Activated CD4-positive, alpha-beta T cell treated with anti-CD3 and anti-CD28 coated beads for 24 hours (primary cell): ENCODE measurements at places on chromosomes 2 and 18.

DNA sequence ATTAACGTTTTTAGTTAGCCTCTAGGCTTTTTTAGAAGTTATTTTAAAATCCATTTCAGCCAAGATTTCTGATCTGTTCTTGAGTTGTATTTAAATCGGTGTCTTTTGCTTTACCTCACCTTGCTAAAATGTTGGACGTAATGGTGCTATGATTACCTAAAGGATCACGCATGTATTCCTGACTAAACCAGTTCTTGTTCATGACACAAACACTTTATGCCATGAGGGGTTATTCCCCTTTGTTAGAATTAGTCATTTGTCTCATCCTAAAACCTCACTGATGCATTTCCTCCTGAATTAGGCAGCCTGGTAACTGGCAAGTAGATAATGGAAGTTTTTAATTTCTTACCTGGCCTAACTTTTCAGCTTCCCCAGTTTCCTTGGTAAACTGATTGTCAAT, 185.4 kb upstream of the TANK start:
- DNase-seq: no peak

DNA sequence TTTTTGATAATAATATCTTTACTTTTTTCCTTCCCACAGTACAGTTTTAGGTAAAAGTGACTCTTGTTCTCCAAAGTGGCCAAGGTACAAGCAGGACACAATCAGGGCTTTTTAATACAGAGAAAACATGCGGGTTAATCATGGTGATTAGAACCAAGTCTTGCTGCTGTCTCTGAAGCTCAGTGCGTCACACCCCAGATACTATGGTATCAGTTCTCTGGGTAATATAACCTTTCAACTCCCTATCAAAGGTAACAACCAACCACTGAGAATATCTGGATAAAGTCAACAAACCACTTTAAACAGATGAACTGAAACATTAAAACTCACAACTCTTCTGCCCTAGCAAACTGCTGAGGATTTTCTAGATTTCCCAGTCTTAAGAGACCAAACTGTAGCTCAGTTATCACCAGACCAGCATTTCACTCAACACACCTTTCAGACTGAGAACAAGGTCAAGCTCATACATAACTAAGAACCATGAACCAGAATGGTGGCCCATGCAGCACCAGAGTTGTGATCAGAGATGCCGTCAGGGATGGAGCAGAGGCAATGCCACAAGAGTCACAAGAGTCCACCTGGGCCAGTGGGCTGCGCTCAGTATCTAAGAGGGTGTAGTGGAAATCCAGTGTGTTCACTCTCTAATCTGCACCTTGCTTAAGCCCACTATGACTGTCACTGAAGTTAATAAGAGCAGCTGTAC, 103.0 kb downstream of the UXS1 start:
- DNase-seq: no peak

DNA sequence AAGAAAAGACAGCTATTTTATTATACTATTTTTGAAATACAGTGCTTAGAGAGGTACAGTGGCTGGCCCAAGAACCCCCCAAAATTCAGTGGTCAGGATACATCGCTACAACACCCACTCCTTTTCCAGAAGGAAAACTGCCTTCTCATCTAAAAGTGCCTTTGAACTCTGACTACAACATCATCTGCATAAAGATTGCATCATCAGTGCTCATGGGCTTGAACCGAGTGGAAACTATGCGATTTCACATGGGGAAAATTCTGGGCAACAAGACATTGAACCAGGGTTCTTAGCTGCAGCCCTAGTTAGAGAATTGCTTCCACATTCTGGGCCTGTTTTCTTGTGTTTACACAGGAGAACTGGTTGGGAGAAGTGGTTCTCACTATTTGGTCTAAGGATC, 294.6 kb upstream of the SLC14A2 start:
- no peak for DNase-seq

- DNase-seq: no peak
Observed at GRCh38 chr2:126932529-126932928, 33.8 kb downstream of the TEX51 start.

DNA sequence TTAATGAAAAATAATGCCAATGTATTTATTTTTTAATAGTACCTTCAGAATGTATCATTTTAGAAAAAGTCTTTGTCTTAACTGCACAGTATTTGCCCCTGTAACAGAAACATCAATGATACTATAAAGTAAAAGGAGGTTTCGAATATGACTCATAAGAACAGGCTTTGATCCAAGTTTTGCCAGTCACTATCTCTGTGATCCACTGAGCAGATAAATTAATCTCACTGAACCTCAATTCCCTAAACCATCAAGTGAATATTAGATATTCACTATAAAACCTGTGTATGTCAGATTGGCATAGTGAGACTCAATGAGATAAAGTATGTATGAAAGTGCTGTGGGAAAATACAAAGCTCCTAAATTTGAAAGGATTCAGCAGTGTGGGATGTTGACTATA, 292.1 kb downstream of the EXOC6B start:
- DNase-seq: no peak

DNA sequence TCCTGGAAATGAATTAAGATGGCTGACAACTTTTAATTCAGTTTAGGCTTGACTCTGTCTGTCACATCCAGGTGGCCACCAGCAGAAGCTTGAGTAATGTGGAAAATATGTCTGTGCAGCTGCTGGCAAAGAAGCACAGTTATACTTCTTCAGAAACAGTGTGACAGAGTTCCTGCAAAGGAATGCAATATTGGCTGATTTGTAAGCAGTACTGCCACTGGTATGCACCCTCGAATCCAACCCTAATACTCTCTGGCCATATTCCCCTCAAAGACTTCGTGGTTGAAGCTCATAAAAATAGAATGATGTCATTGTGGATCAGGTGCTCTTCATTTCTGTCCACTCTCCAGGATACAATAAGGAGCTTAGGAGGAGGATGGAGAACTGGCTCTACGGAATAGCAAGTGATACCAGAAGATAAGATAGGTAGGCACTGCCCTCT, 86.2 kb downstream of the METTL8 start:
- no peak for DNase-seq

DNA sequence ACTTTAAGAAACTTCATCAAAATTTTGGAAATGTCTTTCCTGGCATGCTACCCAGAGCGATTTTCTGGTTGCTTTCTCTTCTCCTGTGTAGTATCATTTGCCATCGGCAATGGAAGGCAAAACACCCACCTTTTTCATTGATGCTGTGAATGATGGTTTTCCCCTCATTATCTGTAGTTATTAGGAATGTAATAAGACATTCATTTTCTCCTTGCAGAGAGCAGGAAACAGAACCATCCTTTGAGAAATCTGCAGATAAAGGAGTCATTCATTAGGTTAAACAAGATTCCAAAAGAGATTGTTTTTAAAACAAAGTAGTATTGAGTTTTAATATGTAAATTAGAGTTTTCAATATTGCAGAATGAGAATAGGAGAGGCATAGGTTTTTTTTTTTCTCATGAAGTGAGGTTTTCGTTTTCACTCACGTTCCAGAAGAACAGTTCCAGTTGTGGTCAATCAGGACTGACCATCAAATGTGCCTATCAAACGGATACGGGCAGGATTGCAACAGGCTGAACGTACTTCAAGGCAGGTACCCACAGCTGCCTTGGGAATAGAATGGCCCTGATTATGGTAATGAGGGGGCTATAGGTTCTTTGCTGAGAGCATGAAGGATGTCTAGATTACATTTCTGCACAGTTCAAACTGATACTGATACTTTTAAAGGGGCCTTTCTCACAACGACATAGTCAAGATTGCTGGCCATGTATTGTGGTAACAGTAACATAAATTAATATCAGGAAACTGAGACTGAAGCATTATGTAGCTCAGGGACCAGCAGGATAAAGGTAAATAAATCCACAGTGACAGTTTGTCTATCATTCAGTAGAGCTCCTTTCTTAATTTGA, 49.8 kb upstream of the PLA2R1 start:
- DNase-seq: no peak

- no peak for DNase-seq
Observed at GRCh38 chr2:233297076-233297475, 10.5 kb upstream of the SAG start.

- no peak for DNase-seq
Observed at GRCh38 chr2:19890104-19890503, 11.7 kb downstream of the TTC32 start.

DNA sequence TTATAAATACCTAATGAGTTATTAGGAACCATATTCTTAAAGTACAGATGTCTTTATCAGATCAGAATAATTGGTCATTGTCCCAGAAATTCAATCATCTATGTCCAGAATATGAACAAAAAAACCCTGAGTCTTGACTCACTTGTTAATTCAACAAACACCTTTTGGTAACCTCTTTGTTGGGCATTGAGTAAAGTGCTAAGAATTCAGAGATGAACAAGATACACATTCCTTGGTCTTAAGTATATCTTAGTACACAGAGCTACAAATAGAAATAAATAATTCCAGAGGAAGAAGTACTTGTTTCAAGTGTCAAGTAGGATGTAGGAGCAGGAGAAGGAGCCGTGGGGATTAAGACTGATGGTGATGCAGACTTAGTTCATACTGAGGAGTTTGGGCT, 798.1 kb downstream of the CPS1 start:
- DNase-seq: no peak

DNA sequence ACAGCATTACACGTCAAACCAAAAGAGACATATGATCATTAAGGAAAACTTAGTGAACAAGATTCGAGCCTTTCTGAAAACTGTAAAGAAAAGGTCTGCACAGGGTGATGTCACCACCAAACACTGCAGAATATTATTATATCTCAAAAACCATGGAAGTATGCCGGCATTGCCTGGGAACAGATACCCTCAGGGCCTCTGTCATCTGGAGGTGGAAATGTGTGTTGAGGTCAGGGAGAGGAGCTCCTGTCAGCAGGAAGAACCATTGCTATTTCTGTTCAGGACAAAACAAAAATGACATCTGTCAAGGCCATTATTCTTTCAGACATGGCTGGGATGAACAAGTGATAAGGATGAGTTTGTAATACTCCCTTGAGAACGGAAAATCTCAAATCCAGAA, 365.9 kb upstream of the TRIB2 start:
- DNase-seq: no peak

DNA sequence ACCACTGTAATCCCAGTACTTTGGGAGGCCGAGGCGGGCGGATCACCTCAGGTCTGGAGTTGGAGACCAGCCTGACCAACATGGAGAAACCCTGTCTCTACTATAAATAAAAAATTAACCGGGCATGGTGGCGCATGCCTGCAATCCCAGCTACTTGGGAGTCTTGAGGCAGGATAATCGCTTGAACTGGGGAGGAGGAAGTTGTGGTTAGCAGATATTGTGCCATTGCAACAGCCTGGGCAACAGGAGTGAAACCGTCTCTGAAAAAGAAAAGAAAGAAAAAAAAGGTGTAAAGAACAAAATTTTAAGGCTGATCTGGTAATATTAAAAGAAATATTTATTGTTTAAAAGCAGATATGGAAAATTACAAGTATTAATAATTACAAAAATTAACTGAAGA, 29.7 kb downstream of the ZNF804A start:
- DNase-seq: no peak

- DNase-seq: no peak
Observed at GRCh38 chr2:231361701-231362554, 33.6 kb upstream of the B3GNT7 start.

GRCh38 chr2:205800773-205801172, 118.5 kb downstream of the NRP2 start:
- DNase-seq: no peak

DNA sequence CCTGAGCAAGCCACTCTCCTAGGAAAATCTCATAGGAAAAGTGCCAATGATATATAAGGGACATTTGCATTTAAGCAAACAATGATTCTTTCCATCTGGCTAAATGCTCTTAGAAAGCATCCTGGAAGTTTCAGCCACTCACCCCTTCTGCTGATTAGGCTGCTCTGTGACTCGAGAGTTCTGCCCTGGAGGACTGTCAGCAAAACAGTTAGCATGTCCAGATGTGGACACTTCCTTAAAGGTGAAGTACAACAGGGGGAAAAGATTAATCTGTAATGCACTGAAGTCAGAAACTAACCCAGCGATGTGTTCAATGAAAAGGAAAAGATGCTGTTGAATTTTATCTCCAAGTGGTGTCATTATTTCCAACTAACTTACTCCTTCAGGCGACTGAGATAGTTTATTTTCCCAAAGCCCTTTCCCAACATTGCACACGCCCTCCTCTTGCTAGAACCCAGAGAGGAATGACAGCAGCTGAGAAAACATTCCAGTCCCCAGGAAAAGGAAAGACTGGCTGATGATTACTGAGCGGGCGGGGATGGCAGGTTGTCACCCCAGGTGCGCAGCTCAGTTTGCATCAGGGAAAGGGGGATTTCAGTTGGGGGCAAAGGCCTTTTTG, 214.0 kb downstream of the SS18 start:
- no peak for DNase-seq

DNA sequence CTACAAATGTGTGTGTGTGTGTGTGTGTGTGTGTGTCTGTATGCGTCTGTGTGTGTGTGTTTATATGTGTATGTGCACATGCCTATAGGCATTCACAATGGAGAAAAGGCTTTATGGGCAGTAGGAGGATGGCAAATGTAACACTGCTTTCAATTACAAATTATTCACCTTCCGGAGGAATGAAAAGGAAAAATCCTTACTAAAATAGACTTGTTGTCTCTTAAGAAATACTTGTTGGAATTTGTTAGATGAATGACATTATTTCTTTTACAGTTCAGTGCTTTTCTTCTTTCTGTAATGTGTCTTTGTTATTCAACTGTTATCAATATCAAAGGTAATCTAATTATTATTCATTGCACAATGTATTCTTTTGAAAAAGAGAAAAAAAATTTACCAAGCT, 874.3 kb downstream of the ERBB4 start:
- DNase-seq: no peak

DNA sequence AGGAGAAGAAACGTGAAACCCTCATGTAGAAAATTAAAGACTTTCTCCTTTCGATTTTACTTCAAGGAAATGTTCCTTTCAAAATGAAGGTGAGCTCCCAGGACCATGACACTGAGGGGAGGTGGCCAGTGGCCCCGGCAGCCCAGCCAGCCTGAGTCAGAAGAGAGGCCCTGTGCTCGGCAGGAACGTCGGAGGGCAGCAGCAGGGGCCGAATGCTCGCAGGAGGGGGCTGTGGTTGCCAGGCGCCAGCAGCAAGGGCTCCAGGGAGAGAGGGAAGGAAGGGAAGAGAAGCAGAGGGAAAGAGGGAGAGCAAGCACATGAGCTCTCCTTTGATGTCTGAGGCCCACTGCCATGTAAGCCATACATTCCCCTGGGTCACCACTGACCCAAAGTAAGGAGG, 73.3 kb upstream of the ACKR3 start:
- DNase-seq: no peak

GRCh38 chr2:174623106-174623637, 25.6 kb upstream of the WIPF1 start:
- no peak for DNase-seq

GRCh38 chr2:104430359-104430740, 423.6 kb upstream of the POU3F3 start:
- DNase-seq: no peak

GRCh38 chr2:13884291-13884976, 748.1 kb upstream of the LRATD1 start:
- DNase-seq: no peak

GRCh38 chr2:221423210-221423804, 148.8 kb downstream of the EPHA4 start:
- DNase-seq: no peak

DNA sequence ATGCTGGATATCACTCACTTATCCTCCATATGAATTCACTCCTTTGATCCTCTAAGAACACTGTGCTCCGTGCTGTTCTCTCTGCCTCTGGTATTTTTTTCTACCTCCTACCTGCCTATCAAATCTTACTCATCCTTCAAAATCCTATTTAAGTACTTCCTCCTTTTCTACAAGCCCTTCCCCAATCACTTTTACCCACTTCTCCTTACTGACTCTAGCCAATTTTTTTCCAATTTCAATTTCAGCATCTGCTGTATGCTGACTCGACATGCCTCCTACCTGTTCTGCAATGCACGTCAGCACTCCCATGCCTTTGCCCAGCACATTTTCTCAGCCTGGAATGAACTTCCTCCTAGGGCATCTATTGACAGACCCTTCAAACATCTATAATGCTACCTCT, 37.3 kb upstream of the LNPK start:
- no peak for DNase-seq
